ENCODE measurements at places on chromosomes 6 and 20.
A peak's percentile ranks its signal among the peaks of the same experiment; 100 is the strongest.

- no peak for DNase-seq
Observed at GRCh38 chr20:46990017-46990595, 95.5 kb downstream of the EYA2 start.

GRCh38 chr6:41723530-41724227, 11.7 kb downstream of the TFEB start:
- no peak for DNase-seq

- DNase-seq = no peak
Observed at GRCh38 chr6:31775184-31775583, 1.9 kb downstream of the VWA7 start.

GRCh38 chr20:2509468-2509781, 710 bp upstream of the ZNF343 start:
- DNase-seq = peak; percentile 23

GRCh38 chr6:156599978-156600590, 177.1 kb upstream of the ARID1B start:
- peak; percentile 39 for DNase-seq

DNA sequence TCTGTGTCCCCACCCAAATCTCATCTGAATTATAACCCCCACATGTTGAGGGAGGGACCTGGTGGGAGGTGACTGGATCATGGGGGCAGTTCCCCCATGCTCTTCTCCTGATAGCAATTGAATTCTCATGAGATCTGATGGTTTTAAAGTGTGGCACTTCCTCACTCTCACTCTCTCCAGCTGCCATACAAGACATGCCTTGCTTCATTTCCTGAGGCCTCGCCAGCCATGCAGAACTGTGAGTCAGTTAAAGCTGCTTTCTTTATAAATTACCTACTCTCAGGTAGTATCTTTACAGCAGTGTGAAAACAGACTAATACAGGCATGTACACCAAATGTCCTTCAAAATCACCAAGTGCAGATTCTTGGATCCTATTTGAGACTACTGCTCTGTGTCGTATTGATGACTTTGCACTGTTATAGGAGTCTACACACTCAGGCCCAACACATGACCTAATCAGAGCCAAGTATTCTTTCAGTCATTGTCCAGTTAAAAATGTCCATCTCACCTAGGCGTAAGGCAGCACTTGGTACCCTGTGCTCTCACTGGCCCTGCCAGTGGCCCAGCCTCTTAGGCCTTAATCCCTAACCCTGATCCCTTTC, 52.8 kb upstream of the UST start:
- DNase-seq = no peak

GRCh38 chr6:134746140-134746539, 203.8 kb downstream of the ALDH8A1 start:
- no peak for DNase-seq

DNA sequence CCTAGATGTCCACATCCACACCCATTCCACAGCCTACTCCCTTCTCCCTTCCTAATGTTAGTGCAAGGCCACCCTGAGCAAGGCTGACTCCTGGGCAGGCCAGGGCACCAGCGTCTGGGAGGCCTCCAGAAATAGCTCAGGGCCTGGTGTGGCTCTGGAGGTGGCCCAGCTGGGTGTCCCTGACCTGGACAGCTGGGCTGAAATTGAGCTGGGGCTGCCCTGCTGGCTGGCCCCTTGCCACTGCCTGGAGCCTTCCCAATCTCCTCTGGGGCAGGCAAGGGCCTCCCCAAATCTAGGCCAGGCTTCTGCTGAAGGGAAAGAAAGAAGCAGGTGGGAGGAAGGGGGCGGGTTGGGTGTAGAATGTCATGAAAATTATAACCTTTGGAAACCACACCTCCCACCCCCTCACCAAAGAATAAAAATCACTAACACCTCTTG, 2.1 kb downstream of the FAM110A start:
- DNase-seq = peak; percentile 67

DNA sequence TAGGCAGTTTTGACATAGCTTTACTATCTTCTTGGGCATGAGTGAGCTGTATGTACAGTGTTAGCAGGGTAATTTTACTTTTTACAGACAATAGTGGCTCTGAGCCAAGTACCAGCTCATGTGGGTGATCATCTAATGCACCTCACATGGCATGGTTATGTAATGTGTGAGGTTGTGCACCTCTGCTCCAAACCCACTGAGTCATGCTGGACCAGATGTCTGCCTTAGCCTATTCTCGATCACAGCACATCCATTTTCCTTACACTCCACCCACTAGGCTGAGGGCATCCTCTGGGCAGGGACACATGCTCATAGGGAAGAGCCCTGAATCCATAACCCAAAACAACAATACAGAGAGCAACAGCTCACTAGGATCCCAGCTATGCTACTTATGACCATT, 71.6 kb upstream of the FBXL4 start:
- DNase-seq = no peak

- DNase-seq = peak; percentile 97
Observed at GRCh38 chr6:35731736-35732532, 4.9 kb upstream of the ARMC12 start.

- peak; percentile 50 for DNase-seq
Observed at GRCh38 chr6:3312604-3313231, 54.0 kb downstream of the PSMG4 start.

DNA sequence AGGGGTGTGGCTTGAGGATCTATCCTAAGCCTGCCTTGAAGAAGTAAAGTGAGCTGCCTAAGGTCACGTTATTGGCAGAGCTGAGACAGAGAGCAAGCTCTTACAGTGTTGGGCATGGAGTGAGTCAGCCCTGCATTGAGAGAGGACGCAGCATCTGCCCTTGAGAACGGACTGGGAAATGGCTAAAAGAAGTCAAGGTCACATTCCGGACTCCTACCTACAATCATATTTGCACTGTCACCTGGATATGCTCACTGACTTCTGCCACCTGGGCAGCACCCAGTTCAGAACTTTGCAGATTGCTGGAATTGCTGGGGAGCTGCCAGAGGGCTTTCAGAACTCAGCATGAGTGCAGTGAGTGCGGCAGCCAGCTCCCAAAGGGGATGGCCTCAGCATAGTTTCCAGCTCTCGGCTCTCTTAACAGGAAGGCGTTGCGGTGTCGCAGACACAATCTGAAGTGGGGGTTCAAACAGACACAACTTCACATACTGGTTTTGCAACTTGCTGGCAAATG, 199.3 kb upstream of the SGK1 start:
- DNase-seq = peak; percentile 81

- DNase-seq = peak; percentile 54
Observed at GRCh38 chr20:11451793-11452291, 465.9 kb upstream of the BTBD3 start.

DNA sequence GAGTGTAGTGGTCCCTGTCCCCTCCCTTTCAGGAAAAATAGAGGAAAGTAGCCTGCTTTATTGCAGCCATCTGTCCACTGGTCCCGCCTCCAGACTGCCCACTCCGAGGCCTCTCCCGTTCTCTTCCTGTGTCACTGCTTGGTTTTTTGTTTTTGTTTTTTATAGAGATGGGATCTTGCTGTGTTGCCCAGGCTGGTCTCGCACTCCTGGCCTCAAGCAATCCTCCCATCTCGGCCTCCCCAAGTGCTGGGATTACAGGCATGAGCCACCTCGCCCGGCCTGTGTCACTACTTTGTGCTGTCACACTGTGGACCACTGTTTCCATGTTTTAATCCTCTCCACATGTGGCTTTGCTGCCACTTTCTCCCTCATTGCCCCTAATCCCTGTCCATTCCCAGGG, 71.2 kb downstream of the ZBTB2 start:
- DNase-seq = no peak

DNA sequence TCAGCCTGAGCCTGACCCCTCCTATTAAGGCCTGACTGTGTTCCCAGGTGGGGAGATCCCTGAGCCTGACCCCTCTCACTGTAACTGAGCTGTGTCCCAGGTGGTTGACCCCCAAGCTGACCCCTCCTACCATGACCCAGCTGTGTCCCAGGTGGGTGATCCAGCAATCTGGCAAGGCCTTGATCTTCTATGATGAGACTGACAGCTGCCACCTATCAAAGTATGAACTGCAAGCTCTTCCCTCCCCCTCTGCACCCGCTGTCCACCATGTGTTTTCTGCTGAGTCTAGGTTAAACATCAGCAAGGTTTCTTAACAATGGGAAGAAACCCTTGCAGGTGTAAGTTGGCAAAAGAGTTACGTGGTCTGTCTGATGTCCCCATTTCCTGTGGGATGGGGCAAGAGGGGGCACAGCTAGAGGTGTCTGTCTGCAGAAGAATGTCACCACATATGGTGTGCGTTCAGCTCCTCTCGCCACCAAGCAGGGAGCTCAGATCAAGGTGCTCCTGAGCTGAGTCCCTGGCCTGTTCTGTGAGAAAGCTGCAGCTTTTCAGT, 5.9 kb downstream of the PXDC1 start:
- DNase-seq = no peak

- no peak for DNase-seq
Observed at GRCh38 chr20:34571753-34572152, 13.2 kb downstream of the MAP1LC3A start.

GRCh38 chr20:31919410-31920155, 32.3 kb downstream of the PDRG1 start:
- no peak for DNase-seq

GRCh38 chr20:54980103-54980960, 504.9 kb downstream of the DOK5 start:
- no peak for DNase-seq

DNA sequence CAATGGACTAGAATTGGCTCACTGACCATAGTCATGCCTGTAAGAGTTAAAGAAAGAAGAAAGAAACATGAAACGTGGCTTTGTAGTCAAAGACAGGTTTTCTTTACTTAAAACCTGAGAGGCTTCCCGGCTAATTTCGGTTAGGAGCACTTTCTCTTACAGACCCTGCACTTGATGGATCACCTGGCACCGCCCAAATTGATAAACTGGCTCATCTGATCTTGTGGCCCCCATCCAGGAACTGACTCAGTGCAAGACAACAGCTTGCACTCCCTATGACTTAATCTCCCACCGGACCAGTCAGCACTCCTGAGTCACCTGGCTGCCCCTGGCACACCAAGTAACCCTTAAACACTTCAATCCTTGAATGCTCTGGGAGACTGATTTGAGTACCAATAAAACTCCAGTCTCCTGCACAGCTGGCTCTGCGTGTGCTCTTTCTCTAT, 12.3 kb downstream of the TMEM14B start:
- DNase-seq = no peak

- DNase-seq = no peak
Observed at GRCh38 chr6:90209527-90209926, 87.1 kb downstream of the BACH2 start.

DNA sequence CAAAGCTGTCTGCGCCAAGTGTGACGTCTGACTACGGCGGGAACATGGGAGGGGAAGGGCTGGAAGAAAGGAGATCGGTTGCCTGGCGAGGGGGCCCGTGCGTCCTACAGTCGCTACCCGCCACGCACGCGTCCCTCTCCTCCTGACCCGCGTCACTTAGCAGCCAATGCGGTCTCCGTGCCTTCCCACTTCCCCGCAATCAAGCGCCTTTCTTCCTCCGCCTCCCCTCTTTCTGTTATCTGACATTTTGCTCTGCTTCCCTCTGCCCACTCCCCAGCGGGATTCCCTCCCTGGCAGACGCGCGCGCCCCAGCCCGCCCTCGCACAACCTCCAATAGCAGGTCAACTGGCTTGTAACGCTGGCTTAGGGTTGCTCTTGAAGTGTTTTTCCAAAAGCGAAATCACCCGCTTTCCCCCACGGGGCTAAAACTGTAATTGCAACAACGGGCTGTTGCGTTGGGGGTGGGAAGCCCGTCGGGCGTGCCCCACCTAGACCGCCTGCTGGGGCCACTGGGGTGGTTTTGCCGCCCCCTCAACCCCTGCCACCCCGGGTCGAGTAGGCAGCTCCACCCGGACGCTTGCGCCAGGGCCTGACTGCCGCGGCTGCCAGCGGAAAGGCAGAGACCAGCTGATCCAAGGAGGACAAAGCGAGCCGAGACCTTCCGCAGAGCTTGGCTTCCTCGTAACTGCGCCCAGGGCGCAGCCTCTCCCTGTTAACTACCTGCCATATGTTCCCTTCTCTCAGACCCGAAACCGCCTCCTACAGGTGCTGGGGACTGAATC, 6.2 kb upstream of the SOX4 start:
- peak; percentile 88 for DNase-seq

DNA sequence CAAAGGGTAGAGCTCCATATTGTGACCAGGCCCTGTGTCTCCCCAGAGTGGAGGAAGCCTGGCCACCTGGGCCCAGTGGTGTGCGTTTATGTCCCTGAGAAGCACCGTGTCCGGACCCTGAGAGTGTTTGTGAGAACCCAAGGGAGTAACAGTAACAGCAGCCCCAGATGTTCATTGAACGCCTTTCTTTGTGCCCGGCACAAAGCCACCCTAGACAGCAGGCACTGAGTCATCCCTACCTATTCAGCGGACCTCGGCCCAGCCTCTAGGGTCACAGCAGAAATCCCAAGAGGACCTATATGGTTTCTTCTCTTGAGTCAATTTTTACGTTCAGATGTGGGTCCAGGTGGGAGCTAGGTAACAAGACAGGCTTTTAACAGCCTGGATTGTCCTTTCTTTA, 24.5 kb downstream of the BCAS4 start:
- DNase-seq = no peak

GRCh38 chr6:90461383-90461782, 125.5 kb downstream of the MAP3K7 start:
- DNase-seq = no peak

Measured in right hindlimb (tissue), 1 donor.